GM10248 (cell line): ENCODE measurements at places on chromosomes 16 and 17.

DNA sequence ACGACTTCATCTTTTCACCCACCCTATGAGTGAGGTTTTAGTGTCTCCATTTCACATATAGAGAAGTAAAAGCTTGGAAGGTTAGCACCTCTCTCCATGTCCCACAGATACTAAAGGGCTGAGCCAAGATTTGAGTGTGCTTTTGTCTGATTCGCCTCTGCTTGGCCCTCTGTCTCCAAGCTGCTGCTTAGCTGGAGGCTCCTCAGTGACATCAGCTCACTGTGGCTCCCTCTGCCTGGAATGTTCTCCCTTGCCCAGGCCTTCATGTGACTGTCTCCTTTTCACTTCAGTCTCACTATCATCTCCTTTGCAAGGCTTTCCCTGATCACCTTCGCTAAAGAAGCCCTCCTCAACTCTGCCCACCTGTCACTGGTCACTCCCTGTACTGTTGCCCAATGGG, 84.5 kb upstream of the HSBP1 start:
- DNase-seq = no peak

- peak; percentile 75 for DNase-seq
Observed at GRCh38 chr16:1428511-1428910, 2.4 kb upstream of the PERCC1 start.

DNA sequence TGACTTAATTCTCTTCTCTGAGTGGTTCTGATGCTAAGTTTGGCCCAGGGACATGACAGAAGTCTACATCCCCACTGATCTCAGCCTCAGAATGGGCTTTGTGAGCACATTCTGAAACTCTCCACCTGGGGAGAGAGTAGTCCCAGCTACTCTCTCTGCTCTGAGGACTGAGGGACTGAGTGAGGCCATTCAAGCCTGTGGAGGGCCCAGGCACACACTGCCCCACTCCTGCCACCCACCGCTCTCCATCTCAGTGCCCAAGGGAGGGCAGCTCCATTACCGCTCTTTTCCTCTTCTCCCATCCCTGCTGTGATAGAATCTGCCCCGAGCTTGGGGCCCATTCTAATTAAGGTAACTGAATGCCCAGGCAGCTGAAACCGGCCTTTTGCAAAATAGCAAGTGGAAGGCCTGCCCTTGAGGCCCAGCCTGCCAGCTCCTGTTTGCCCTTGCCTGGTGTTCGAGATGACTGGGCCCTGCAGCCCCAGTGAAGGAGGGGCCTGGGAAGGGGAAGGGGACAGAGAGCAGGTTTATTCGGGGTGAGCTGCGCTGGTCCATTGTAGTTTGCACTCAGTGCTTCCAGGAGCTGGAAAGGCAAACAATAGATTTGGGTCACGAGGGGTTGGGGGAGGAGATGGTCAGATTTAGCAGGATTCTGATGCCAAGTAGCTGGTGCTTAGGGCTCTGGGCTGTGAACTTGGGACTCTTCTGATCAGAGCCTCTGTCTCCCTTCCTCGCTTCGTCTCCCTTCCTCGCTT, 76.2 kb downstream of the RAB11FIP4 start:
- DNase-seq = no peak

- DNase-seq = no peak
Observed at GRCh38 chr16:89366561-89367537, 123.5 kb downstream of the ANKRD11 start.

- no peak for DNase-seq
Observed at GRCh38 chr17:77208856-77209255, 68.1 kb downstream of the SEC14L1 start.
